Kidney (tissue), 22 donors: ENCODE measurements at places on chromosomes 12 and 14. TPM values are rescaled to one million over a fixed set of nuclear protein-coding genes. Genes with fewer than 3 reads are reported as not detected.

The PTPRB gene
- 13.5 TPM for polyA plus RNA-seq

The PLCZ1 gene
- polyA plus RNA-seq: not detected

The PPP1R1A gene
- polyA plus RNA-seq: 217 TPM

- H3K36me3 ChIP-seq: no peaks in the 10 kb centered on the region
- no peak overlapping the region for H3K4me3 ChIP-seq
- no peak overlapping the region for H3K27ac ChIP-seq
- H3K4me1 ChIP-seq: peaks cover 25% of the 10 kb centered on the region
These were observed 14.9 kb downstream of the ATP2B1 start for GRCh38 chr12:89693639-89694202.

DNA sequence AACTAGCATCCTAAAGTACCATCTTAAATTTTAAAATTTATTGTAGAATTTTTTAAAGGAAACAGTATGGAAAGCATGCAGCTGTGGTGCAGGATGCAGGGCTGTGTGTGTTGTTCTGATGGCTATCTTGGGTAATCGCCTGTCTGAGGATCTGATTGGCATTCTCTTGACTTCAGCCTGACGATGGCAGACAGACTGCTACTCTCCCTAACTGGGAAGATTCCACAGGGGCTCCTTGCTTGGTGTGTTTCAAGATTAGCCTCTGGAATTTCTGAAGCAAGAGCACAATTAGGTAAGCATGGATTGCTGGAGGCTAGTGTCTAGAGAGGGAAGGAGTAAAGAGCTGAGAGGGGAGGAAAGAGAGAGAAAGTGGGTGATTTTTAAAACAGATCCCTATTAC is 696.8 kb upstream of the LRFN5 start:
- no peaks in the 10 kb centered on the region for H3K4me1 ChIP-seq
- H3K4me3 ChIP-seq: no peak overlapping the region
- DNase-seq: no peak
